ENCODE measurements at places on chromosomes 11 and 22.

- DNase-seq: no peak
These were observed 13.1 kb downstream of the CRY2 start for GRCh38 chr11:45860348-45860747.

DNA sequence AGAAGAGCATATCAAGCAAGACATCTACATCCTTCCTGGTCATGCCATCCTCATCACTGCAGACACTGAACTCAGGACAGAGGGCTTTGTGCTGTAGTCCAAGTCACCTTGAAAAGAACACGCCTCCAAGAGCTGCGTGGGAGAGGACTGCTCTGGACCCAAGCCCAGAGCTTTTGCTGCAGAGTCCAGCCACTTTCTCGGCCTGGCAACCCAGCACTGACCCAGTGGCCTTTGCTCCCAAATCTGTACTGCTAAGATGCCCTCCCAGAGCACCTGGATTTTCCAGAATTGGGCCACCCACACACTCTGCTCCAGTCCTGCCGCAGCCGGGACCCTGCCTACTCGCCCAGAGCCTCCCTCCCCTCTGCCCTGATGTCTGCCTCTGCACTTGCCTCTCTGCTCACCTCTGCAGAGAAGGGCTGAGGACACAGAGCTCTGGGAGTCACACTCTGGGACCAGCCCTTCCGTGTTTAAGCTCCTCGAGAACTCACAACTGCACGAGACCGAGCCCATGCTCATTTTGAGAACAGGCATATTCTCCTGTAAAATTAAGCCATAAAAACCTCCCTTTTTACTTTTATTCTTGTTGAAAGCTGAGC, 83.8 kb upstream of the CSNK2A3 start:
- DNase-seq: no peak

- no peak for DNase-seq
These were observed 41.9 kb downstream of the CTTN start for GRCh38 chr11:70440206-70440605.

GRCh38 chr11:121435132-121435531, 17.0 kb upstream of the SORL1 start:
- no peak for DNase-seq

GRCh38 chr22:41524809-41525449, 19.3 kb downstream of the POLR3H start:
- peak; percentile 62 for DNase-seq

DNA sequence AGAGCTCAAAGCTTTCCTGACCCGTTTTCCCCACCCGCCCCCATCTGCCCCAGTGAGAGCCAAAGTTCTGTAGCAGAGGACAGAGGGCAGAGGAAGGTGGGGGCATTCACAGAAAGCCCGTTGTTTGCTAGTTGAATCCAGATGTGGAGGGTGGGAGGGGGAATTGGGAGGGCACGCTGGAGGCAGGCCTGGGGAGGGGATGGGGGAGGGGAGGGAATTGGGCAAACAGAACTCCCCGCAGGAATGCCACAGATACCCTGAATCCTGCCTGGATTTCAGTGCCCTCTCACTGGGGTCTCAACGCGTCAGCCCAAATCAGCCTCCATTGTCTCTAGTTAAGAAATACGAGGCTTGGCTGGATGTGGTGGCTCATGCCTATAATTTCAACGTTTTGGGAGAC, 12.9 kb upstream of the OAF start:
- no peak for DNase-seq

DNA sequence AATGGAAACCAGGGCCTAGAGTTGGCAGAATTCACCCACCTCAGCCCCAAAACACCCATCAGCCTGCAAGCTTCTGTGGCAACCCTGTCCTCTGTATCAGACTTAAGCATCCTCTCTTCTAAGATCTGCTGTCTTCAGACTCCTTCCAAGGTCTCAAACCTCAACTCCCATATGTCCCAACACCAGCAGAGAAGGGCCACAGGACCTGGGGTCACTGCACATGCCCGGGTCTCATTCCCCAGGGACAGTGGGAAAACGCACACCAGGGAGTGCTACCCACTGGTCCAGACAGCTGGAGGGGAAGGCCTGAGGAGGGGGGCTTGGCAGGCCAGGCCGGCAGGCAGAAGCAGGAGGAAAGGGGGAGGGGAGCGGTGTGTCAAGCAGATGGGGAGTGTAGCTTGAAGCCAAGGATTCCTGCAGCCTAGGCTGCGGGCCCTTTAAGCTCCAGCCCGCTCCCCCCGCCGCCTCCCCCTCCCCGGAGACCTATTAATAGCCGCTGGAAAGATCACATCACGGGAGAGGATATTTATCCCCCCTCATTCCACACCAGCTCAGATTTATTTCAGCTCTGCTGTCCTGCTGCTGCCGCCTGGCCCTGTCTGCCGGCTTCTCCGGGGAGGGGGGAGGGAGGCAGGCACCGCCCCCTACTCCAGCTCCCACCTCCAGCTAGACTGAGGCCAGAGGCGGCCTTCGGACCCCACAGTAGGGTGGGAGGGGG, 16.7 kb downstream of the BCL9L start:
- DNase-seq: no peak

DNA sequence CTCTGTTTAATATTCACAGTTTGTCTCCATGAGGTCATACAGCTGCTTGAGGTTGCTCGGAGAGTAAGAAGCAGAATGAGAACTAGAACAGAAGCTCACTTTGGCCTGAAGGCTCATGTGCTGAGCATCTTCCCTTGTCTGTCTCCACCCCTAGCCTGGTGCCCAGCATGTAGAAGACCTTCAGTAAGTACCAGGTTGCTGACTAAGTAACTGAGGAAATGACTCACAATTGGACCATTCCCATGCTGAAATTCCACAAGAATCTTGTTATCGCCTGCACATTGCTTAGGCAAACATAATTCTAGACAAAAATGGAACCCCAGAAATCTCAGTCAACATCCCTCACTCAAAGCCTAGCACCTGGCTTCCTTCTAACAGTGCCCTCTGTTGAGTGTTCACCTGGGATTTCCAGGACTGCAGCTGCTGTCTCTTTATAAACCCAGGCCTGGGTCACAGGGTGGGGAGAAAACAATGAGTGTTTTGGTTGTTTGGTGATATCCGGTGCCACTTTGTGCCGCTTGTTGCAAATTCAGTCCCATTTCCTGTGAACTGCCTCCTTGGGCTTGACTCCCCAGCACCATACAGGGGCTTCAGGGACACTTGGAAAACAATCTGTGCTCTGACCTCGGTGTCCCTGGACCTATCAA, 406.8 kb downstream of the ETS1 start:
- no peak for DNase-seq

- no peak for DNase-seq
These were observed 6.2 kb downstream of the HPS4 start for GRCh38 chr22:26477341-26477731.

DNA sequence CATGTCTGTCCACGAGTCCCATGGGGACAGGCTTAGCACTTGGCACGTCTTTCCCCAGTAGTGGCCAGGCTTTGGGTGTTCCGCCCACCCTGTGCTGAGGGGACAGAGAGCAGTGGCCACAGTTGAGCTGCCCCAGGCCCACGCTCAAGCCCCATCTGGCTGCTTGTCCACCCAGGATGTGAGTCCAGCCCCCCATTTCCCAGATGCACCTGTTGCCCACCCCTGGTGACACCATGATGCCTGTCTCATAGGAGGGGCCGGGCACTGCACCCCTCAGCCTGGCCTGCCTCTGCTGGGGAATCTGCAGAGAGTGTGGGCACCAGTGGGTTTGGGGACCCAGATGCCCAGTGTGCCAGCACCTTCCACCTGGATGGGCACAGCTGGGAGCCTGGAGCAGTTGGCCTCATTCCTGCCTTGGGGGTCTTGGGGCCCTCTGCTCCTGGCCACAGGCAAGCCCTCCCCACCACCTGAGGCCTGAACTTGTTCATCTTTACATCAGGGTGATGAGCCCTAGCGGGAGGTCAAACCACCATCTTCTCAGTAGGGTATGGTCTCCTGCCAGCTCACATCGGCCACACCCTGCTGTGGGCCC, 5.7 kb downstream of the SIGIRR start:
- DNase-seq: no peak

GRCh38 chr11:8566613-8567210, 27.3 kb downstream of the STK33 start:
- DNase-seq: no peak

DNA sequence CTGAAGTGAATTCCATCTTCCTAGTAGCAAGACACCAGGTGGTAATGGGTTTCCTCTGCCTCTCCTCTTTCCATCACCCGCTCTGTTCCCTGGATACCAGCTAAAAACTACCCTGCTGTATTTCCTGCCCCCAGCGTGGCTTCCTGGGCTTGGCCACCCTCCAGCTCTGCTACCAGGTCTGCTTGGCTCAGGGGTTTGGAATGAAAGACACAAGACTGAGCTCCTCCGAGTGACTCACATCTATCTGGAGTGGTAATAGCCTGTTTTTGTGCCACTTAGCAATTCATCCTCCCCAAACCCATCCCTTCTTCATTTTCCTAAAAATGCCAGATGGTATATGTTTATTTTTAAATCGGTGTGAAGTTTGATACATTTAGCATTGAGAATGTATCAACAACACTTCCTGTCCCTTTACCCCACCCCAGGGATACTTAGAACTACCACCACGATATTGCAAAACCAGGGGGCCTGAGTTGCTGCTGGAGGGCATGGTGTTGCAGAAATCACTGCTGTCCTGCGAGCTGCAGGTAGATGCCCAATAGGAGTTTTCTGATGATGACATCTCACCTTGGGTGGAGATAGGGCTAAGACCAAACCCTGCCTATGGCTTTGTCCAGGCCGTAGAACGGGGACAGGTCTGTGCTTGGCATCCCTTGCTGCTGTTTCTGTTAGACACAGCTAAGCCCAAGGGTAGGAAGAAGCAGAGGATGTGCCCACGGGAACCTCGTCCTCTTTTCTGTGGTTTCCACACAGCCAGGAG, 7.5 kb upstream of the MICAL3 start:
- DNase-seq: no peak

GRCh38 chr22:19728836-19729235, 5.5 kb downstream of the GP1BB start:
- DNase-seq: no peak

DNA sequence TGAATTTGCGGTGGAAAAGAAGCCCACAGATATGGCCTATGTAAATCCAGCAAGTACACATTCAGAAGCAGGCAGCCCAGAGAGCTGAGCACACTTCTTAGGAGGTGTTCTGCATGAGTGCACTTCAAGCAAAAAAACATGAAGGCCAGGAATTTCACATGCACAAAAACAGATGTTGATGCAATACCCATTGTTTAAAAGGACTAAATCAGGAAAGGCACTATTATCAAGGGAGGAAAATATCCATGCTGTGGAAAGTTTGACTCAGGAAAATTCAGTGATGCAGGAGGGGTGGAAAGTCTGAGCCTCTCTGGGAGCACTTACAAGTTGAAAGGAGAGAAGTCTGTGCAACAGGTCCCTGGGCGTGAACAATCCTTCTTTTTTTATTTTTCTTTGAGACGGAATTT, 15.8 kb upstream of the CARS1 start:
- DNase-seq: no peak

GRCh38 chr11:36165621-36166397, 123.4 kb downstream of the COMMD9 start:
- no peak for DNase-seq

DNA sequence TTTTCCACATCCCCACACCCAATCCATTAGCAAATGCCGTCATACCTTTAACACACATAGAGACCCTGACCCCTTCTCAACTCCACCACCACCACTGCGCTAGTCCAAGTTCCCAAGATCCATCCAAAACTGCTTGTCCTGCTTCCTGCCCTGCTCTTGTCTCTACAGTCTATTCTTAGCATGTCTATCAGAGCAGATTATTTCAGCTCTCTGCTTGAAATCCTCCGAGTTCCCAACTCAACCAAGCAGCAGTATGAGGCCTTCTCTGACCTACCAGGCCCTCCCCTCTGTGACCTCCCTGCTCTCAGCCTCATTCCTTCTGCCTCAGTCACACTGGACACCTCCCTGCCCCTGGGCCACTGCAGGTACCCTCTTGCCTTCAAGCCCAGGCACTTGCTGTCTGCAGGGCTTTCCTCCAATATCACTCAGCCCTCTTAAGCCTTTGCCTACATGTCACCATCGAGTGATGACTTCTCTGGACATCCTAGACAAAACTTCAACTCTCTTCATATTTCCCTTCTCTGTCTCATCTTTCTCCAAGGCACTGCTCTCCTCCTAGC, 134.6 kb downstream of the SPATA19 start:
- no peak for DNase-seq

DNA sequence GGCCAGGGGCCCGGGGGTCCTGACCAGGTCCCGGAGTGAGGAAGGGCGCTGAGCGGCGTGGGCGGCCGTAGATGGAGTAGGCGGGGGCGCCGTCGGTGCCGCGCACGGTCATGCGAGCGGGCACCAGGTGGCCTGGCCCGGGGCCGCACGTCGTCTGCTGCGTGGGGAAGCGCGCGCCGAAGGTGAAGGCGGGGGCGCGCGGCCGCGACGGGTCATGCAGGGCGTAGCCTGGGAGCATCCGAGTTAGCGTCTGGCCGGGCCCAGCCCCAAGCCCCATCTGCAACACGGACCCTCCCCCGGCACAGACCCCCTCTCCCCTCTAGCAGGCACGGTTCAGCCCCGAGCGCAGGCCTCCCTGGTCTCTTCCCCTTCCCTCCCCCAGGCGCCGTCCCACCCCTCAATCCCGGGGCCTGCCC, 1.7 kb upstream of the TYMP start:
- peak; percentile 68 for DNase-seq

DNA sequence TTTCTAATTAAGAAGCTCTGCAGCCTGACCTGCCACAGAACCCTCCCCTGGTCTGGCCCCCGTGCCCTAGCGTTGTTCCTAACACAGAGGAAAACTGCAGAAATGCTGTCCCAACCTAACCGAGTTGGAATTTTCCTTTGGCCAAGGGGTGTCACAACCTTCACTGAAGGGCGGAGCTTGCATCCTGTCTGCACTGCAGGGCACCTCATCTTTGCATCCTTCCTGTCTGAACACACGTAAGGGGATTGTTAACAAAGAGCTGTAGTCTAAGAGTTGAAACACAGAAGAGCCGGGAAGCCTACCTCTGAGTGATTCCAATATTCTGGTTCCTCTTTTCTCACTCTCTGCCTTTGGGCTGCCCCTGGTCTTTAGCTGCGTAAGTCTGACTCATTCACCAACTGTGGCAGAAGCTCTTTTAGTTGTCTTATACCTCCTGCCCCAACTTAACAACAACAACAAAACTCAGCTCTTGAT, 1.6 kb downstream of the DIXDC1 start:
- DNase-seq: no peak

Data from stimulated activated CD4-positive, alpha-beta T cell treated with anti-CD3 and anti-CD28 coated beads, Interleukin-12 subunit alpha, Interleukin-12 subunit beta, amount 100 ng/mL, for 4 hours (primary cell).